COR-L47 (cell line): ENCODE measurements at places on chromosomes 2 and 18.

- DNase-seq, result no peak
These were observed 54.4 kb downstream of the CRIM1 start for GRCh38 chr2:36409935-36410334.

DNA sequence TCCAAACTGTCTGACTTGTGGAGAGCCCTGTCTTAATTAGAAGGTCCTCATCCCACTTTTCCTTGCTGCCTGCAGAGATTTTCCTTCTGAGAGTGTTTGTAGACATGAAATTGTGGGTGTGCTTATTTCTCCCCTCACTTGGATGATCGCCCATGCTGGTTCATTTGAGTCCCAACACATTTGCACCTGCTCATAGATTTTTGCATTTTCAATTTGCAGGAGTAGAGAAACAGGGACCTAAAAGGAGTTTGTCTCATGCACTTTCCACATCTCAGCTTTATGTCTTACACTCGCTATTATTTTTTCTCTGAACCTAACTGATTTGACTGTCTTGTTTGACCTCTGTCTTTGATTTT lies 33.2 kb upstream of the FHL2 start:
- DNase-seq, result peak; percentile 29

GRCh38 chr18:63787673-63788072 lies 12.5 kb downstream of the SERPINB7 start:
- no peak for DNase-seq

- DNase-seq, result no peak
These were observed 256.6 kb upstream of the ID2 start for GRCh38 chr2:8424997-8425900.

GRCh38 chr2:219178377-219179175 lies 501 bp downstream of the RETREG2 start:
- no peak for DNase-seq

GRCh38 chr2:84801811-84802210 lies 79.1 kb downstream of the TRABD2A start:
- DNase-seq, result no peak

DNA sequence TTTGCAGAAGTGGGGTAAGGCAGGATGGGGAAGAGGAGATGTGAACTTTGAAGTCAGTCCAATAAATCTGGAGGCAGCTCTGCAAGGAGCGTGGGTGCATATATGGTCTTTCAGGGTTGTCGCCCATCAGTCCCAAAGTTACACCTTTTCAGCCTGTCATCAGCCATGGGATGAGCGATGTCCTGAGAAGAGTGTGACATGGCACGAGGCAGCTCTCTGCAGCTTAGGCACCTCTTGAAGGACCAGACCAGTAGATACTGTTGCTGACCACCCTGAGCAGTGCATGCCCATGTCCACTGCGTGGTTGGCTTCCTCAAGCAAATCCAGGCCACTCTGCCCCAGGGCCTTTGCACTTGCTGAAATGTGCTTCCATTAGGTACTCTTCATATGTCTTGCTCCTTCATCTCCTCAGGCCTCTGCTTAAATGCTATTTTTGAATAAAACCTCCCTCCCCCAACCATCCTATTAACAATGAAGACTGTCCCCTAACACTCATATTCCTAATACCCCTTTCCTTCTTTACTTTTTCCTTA lies 171.7 kb downstream of the ACTR3 start:
- no peak for DNase-seq

- DNase-seq, result no peak
These were observed 49.9 kb downstream of the LYPD1 start for GRCh38 chr2:132620115-132620514.

GRCh38 chr2:72097276-72097675 lies 50.4 kb downstream of the CYP26B1 start:
- DNase-seq, result no peak
